NCI-H1092 (cell line): ENCODE measurements at places on chromosomes 6 and 20.

- no peak for DNase-seq
These were observed 634 bp downstream of the HSF2 start for GRCh38 chr6:122400121-122400450.

- DNase-seq, result no peak
These were observed 393.7 kb downstream of the ZFAND3 start for GRCh38 chr6:38213251-38213658.

GRCh38 chr6:111997853-111998208, 56.1 kb upstream of the CCN6 start:
- DNase-seq, result no peak

- no peak for DNase-seq
These were observed 223.6 kb downstream of the OGFRL1 start for GRCh38 chr6:71512256-71512655.

DNA sequence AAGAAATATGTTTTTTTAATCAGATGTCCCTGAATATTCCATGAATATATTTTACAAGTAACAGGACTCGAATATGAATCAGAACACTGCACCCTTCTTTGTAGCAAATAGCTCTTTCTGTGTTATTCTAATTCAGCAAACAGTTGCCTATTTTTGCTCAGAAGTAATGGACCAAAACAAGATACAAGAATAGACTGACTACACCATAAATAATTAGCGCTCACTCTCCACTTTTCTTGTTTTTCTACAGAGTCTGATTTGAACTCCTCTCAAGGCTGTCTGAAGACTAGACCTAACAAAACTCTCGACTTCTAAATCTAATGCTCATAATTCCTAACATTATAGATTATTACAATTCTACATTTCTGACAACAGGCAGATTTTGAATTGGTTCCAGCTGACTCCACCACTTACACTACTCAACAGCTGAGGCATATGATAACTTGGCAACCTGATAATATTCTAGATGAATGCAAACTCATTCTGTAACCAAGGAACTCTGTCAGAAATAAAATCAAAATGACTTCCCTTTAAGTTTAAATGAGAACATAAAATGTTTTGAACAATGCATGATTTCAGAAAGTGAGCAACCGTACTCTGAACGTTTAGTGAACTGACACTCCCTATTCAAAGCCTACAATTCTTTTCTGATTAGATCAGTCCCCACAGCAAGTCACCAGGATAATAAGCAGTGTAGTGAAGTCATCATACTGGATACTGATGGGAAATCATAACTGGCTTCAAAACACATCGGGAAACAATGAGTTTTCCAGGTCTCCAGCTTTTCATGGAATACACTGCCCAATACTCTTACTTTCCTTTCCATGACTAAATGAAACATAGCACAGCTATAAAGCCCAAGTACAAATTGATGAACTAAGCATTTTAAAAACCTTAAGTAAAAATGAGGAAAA, 114.2 kb upstream of the BEND6 start:
- no peak for DNase-seq

DNA sequence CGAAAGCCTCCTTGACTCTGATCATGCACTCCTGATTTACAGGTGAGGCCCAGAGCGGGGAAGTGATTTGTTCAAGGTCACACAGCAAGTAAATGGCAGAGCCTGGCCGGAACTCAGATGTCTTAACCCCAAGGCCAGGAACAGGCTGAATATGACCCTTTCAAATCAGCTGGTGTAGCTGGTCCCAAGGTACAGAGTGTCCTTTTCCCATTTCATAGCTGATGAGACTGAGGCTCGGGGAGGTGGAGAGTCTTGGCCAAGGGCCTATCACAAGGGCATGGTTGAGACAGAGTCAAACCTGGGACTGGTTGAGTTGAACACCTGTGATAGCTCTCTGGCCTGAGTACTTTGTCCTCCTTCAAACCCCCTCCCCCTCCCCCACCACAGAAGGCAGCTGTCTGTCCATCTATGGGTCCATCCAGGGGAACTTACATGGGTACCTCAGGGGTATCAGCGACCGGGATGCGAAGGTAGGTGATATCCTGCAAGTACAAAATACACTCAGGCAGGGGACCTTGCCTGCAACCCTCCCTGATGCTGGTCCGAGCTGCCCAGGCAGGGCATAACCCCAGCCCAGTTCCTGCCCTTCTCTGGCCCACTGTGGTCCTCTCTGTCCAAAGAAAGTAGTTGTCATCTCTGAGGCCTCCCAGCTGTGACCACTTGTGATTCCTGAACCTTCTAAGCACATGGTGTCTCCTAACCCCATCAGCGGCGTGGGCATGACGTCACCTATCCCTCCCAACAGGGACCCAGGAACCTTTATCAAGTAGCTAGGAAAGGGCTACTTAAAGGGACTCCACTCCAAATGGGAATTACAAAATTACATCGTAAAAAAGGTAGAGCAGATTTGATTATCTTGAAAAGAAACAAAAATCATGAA, 5.6 kb downstream of the DUSP15 start:
- DNase-seq, result no peak

GRCh38 chr6:103707596-103708325, 1152.0 kb downstream of the HACE1 start:
- no peak for DNase-seq

- no peak for DNase-seq
These were observed 125.2 kb downstream of the HIVEP2 start for GRCh38 chr6:142819603-142820337.

GRCh38 chr20:32839982-32840285, 18.8 kb upstream of the EFCAB8 start:
- DNase-seq, result no peak

DNA sequence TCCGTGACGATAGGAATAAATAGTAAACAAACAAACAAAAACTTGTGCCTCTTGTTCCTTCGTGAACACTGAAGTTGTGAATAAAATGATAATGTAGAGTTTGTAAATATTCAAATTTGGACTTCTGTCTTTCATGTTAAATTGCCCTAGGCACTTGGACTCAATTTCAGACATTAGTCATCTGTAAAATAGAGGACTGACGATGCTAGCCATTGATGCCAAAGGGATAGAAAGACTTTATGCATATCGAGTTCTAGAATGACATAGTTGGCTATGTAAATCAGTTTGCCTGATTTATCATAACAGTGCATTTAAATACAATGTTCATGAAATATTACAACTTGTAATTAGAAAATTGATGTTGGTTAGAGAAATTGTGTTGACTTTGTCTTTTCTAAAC, 45.9 kb upstream of the FLRT3 start:
- DNase-seq, result no peak

- no peak for DNase-seq
These were observed 122.0 kb downstream of the GFRAL start for GRCh38 chr6:55449225-55449624.

- no peak for DNase-seq
These were observed 19.9 kb downstream of the RIN2 start for GRCh38 chr20:19777981-19778380.

- DNase-seq, result peak; percentile 82
These were observed 22.8 kb downstream of the SRSF3 start for GRCh38 chr6:36616893-36617521.

DNA sequence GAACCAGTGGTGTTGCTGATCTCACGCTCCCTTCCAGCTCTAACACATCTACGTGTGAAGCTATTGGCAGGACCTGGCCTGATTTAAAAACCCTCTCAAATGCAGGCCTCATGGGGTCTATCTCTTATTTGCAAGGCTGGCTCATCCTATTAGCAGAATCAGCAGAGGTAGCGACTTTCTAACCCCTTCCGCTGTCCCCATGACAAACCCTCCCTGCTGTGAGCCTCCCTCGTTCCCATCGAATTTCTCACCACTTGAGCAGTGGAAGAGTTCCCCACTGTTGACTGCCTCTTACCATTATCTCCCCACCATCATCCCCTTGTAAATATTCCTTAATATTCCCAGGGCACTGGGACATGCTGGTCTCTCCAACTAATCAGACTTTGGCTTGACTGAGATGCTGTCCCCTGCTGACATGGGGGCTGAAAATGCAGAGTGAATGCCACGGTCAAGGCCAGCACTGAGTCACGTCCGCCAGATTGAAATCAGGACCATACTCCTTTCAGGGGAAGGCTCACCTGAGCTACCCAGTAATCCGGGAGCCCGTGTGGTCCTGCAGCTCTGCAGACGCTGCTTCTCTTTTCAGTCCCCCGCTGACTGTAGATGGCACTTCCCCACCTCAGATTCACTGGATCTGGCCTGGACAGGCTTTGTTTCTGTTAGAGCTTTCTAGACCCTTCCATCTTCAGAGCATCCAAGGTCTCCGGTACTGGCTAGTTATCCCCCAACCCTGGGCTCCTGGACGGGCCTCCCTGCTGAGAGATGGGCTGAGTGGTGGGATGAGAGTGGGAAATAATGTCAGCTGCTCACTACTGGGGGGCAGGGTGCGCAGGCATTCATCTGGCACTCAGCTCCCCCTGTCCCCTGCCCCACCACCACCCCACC, 23.1 kb downstream of the AAR2 start:
- DNase-seq, result no peak

GRCh38 chr20:57387945-57388371, 3.2 kb upstream of the RBM38 start:
- DNase-seq, result no peak

DNA sequence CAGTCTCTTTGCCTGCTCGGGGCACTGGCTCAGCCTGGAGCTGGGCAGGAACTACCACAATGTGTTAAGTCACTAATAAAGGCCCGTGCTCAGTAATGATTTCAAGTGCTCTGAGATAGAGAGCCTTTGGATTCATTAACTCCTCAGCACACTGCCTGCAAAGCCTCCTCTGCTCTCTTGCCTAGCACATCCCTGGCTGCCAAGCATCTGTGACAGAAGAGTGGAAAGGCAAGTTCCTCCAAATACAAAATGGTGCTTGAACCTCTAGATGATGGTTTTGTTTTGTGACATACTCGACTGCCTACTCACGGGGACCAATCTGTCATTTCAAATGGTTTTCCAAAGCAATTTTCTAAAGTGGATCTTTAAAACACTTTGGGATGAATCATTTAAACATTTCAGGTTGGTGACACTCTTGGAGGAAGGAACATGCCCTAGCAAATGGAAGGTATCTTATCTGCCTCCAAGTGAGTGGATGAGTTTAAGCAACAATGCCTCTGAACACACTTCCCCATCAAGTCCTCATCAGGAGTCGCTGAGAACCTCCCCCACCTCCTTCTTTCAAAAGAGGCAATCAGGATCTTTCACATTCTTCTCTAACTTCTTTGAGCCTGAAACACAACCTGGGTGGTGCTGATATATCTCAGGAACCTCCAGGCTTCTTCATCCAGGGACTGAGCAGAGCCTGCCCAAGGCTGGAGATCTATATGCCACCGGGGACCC, 35.8 kb downstream of the METTL24 start:
- no peak for DNase-seq

- DNase-seq, result peak; percentile 19
These were observed at the start of gene SRC for GRCh38 chr20:37345339-37346235. Gene SRC, plus strand, starts transcription at chr20:37346140. Its CDS starts 38,014 bp downstream, at chr20:37384154.

- DNase-seq, result no peak
These were observed 10.8 kb downstream of the CAGE1 start for GRCh38 chr6:7378740-7379139.

DNA sequence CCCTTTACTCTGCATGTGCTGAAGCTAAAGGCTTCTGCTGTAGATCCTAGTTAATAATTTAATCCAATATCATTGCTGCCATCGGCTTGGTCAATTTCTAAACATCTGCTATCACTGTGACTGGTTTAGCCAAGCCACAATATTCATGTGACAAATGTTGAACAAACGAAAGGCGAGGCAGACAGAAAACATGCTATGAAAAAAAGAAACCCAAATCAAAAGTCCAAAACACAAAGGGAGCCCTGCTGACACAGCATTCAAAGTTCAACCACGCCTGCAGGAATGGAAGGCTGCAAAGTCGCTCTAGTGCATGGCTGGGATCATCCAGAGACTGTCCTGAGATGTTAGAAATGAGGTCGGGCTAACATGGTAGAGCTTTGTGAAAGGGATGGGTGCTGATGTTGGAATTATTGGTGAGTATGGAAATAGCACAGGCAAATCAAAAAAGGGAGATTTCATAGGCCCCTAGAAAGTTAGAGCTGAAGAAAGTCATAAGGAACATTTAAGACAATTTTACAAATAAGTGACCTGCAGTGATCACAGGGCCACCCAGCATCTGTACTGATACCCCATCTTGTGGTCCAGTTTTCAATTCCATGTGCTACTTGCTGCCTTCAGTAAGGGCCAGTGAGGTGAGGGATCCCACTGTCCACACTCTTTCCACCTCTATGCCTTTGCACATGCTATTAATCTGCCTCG, 8.8 kb upstream of the NHSL1 start:
- no peak for DNase-seq

GRCh38 chr6:169984181-169985120, 233.0 kb downstream of the ERMARD start:
- DNase-seq, result peak; percentile 89

DNA sequence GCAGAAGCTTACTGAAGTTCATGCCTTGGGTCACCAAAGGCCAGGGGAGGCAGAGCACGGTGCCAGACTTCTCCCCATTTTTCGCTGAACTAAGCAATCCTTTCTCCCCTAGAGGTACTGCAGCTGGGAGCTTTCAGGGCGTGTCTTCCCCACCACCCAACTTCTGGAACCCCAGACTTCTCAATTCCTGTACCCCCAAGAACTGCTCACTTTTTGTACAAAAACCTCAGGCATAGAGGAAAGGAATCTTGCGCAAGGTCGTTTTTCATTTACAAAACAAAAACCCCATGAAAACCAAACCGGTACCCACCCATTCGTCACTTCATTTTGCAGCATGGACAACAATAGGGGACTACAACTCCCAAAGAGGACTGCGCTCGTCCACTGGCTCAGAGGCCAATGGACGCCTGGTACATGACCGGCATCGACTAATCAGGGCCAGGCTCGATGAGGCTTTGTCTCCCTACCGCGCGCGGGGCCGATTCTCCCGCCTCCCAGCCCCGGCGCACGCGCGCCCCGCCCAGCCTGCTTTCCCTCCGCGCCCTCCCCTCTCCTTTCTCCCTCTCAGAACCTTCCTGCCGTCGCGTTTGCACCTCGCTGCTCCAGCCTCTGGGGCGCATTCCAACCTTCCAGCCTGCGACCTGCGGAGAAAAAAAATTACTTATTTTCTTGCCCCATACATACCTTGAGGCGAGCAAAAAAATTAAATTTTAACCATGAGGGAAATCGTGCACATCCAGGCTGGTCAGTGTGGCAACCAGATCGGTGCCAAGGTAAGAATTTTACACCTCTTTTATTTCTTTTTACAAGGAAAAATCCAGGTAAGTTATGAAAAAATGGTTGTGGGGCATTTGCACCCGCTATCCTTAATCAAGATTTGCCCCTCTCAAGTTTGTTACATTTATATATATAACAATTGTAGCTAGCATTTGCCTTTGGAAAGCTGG, at the start of gene TUBB:
TSS of gene TUBB (plus strand) at position 562 of the 947 bp plus-strand sequence. CDS start at position 717, 155 bp downstream.
- DNase-seq, result peak; percentile 92

- no peak for DNase-seq
These were observed 8.1 kb downstream of the CAPN11 start for GRCh38 chr6:44166591-44167184.

GRCh38 chr6:142749556-142749955, 195.4 kb downstream of the HIVEP2 start:
- DNase-seq, result no peak

GRCh38 chr6:21587961-21588480, 5.5 kb upstream of the SOX4 start:
- DNase-seq, result peak; percentile 84
